Occipital lobe (tissue), 3 donors: ENCODE measurements at places on chromosomes 6 and 20. TPM values are rescaled to one million over a fixed set of nuclear protein-coding genes. Genes with fewer than 3 reads are reported as not detected.

GRCh38 chr20:60206259-60206658, 248.0 kb downstream of the CDH26 start:
- no peak for DNase-seq

The HNF4A gene
- total RNA-seq = not detected

The MLIP gene
- total RNA-seq = 8.6 TPM

GRCh38 chr6:48080227-48081009, 30.6 kb downstream of the PTCHD4 start:
- no peak for DNase-seq

GRCh38 chr20:44692932-44693480, 22.2 kb upstream of the CCN5 start:
- no peak for DNase-seq
